Activated CD4-positive, alpha-beta memory T cell treated with anti-CD3 and anti-CD28 coated beads, Interleukin-2, amount 10 ng/mL, durations not matched to agents 7 days and 5 days (primary cell): ENCODE measurements at places on chromosomes 4 and X. TPM values are rescaled to one million over a fixed set of nuclear protein-coding genes. Genes with fewer than 3 reads are reported as not detected.

- no peak for DNase-seq
These were observed 245.5 kb downstream of the EVC2 start for GRCh38 chr4:5462896-5463295.

- DNase-seq: no peak
These were observed 337.4 kb upstream of the SFRP2 start for GRCh38 chr4:154126276-154126675.

GRCh38 chrX:7179446-7179845 is 31.5 kb upstream of the PUDP start:
- no peak for DNase-seq

DNA sequence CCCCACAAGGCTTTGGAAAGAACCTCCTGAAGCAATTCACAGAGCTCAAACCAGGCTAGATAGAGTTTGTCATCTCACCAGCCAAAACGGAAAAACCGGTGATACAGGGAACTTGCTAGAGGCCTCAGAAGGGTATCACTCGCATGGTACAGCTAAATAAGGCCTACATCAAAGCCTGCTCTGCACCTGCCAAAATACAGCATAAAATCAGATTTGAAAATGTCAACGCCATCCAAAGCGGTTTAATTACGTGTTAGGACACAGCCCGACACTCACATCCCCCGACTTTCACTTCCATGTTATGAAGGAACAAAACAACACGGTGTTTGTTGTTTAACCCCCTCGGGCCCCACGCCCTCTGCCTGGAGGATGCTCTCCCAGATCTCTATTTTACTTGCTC is 65.0 kb downstream of the MAPK10 start:
- no peak for DNase-seq

DNA sequence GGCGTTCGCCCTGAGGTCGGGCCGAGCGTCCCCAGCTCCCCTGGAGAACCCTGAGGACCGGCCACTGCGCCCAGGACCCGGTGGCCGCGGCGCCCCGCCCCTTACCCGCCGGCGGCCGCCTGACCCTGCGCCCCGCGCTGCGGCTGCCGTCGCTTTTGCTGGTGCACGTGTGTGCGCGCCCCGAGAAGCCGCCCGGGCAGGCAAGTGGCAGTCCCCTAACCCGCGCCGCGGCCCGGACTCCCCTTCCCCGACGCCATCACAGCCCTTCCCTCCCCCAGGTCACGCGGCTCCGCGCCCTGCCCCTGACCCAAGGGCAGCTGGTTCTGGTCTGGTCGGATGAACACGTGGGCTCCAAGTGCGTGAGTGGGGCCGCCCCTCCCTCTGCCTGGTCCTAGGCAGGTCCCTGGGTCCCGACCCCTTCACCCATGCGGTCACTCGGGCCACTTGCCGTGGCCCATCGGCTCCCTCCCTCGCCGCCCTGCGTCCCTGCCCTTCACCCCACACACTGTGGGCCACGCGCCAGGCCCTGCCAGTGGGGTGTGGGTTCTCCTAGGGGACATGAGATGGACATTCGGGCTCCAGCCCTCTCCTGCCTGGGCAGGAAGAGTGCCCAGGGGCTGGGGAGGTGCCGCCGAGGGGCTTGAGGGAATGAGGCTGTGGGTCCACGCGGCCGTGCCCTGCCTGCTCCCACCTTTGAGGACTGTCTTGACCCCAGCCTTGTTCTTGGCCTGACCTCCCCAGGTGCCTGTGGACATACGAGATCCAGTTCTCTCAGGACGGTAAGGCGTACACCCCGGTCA is 8.0 kb upstream of the FGFRL1 start:
- no peak for DNase-seq

- no peak for DNase-seq
These were observed 7.3 kb upstream of the GLOD5 start for GRCh38 chrX:48754238-48754637.

DNA sequence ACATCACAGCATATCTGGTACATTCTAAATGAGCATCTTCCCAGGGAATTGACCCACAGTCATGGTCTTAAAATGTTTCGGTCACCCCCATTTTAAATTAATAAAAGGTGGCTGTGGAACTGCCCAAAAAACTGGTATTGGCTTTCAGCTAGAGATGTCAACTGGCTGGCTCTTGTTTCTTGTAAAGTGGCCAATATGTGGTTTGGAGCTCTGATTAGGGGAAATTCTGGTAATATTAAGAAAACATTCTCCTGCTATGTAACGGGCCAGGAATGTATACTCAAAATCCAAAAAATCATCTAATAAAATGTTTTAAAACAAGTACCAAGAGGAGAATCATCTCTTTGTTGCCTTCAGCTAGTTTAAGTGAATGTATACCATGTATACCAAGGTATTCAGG is 62.0 kb upstream of the VCX2 start:
- no peak for DNase-seq

DNA sequence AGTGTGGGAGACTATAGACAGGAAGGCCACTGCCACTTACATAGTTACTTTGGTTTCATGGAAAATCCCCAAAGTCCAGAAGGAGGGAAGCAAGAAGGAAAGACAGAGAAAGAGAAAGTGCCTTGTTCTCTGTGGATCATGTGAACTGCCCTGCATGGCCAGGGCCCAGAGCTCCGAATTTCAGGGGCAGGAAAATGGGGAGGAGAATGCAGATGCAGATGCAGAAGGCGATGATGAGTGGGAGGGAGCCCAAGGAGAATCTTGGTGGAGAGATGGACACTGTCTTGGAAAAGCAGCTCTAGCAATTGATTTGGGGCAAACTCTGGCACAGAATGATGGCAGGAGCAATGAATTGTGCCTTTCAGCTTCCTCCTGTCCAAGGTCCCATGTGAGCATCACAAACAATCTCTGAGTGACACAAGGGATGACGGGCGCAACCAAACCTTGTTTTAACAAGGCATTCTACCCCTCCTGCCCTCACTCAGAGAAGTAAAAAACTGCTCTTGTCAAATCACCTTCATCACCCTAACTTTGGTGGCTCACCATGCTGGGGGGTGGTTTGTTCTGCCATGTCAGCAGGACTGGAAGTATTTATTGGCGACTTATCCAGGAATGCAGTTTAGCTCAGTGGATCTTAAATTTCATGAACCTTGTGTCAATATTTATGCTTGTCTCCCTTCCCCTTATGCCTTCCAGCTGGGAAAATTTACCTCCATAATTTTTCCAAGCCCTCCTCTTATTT is 53.5 kb downstream of the TSC22D3 start:
- no peak for DNase-seq

DNA sequence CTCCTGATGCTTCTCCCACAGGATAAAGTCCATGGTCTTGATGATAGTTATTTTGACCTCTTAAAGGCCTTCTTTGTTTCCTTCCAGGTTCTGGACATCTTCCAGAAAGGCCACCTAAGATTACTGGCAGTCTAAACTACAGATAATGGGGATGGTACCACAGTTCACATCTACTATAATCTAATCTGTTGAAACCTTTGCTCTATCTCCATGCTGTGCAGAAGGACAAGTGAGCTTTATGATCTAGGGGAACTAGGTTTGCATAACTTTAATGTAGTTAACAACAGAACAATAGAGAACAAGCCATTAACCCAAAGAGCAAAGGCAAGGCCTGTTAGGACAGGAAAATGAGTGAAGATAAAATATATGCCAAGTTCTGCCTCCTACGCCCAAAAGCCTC is 103.9 kb upstream of the KLHL13 start:
- no peak for DNase-seq

GRCh38 chr4:10753336-10753735 is 68.8 kb upstream of the CLNK start:
- DNase-seq: no peak

- no peak for DNase-seq
These were observed 31.6 kb downstream of the SEPSECS start for GRCh38 chr4:25128671-25129070.

- no peak for DNase-seq
These were observed 1.2 kb downstream of the CHIC2 start for GRCh38 chr4:54063229-54063628.

DNA sequence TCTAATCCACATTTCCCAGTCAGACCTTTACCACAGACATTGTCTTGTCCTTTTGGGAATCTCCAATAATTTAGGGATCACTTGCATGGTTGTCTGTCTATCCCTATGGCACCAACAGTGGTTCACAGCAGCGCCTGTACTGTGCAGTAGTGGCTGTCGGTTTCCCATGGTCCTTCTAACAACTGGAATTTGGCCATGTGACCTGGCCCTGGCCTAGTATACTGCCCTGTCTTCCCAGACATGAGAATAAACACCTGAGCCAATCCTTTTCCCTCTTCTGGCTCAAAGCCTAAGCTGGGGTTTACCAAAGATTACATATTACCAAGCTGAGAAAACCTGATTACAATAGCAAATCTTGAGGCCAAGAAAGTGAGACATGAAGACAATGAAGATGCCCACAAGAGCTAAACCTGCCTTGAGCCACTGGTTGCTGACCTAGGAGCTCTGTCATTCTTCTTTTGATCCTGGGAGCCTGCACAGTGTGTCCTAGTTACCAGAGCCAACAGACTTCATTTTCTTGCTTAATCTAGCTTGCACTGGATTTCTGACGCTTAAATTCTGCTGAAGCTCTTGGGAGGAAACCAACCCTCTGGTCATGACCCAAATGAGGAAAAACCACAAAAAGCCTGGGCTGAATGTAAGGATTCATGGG is 92.1 kb downstream of the SCD5 start:
- no peak for DNase-seq

- no peak for DNase-seq
These were observed 24.5 kb downstream of the FLNA start for GRCh38 chrX:154349979-154350378.

DNA sequence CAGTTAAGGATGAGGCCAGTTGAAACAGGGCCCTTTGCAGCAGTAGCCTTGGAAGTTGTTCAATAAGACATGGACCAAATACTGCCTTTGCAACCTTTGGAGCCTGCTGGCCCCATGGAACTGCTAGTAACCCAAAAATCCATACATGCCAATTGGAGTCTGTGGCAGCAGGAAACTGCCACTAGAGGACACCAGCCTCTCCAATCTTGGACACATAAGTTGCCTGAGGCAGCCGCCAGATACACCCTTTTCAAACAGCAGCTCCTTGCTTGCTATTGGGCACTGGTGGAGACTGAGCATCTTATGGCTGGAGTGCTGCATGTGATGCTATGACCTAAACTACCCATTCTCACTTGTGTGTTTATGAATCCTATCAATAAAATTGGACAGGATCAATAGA is 14.8 kb upstream of the LAP3 start:
- DNase-seq: no peak

The LRCH2 gene
- not detected for total RNA-seq

The MAP9 gene
- 3.6 TPM for total RNA-seq

The HTRA3 gene
- not detected for total RNA-seq

The ANK2 gene
- 1.5 TPM for total RNA-seq

The DIAPH2 gene
- 11.8 TPM for total RNA-seq

The DMP1 gene
- total RNA-seq: not detected

The COL25A1 gene
- total RNA-seq: not detected

The SOD3 gene
- total RNA-seq: not detected
